Stimulated activated CD8-positive, alpha-beta memory T cell treated with anti-CD3 and anti-CD28 coated beads, Interleukin-12 subunit alpha, Interleukin-12 subunit beta, amount 100 ng/mL, for 1 hour (primary cell): ENCODE measurements at places on chromosomes 2 and 18.

GRCh38 chr2:234976479-234977227 is 24.8 kb downstream of the SH3BP4 start:
- no peak for DNase-seq

GRCh38 chr2:12222554-12222953 is 476.1 kb downstream of the LPIN1 start:
- DNase-seq = no peak

GRCh38 chr2:42337846-42338566 is 23.0 kb downstream of the COX7A2L start:
- DNase-seq = no peak

DNA sequence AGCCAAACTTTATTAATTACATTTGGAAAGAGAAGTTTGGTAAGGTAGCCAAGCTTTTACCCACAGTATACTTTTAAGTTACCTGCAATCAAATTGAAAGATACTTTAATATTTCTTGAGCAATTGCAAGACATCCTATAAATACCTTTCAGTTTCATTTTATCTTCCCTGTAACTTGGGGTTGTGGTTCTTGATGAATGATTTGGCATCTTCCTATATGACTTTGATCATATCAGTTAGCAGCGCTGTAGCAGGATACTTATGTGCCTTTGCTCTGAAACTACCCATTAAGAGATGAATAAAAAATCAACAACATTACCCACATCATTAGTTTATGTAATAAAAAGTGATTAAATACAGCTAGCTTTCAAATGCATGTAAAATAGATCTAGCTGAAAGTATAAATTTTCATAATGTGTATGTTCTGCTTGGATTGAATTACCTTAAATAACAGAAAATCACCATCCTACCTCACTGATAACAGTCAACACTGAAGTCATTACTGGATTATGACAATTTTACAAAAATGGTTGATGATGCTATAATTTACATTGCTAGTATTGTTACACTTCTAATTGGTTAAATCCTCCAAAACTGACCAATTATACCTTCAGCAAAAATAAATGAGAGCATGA is 50.4 kb downstream of the MMADHC start:
- no peak for DNase-seq

GRCh38 chr2:234203135-234203984 is 152.9 kb downstream of the SPP2 start:
- DNase-seq = no peak

DNA sequence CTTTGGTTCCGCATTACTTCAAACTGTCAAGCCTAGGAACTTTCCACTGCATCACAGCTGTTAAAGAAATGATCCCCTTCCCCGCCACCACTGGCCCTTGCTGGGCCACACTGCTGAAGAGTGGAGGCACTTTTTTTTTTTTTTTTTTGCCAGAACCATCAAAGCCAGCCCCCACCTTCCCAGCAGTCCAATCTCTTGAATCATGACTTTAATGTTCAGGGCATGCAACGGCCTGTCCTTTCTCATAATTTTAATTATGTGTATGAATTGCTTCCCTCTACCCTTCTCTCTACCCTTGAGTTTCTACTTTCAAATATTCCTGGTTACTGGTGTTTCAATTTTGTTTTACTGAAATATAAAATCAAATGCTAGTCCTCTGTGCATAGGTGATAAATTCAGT is 102.1 kb upstream of the LMAN1 start:
- no peak for DNase-seq

- no peak for DNase-seq
Observed at GRCh38 chr2:63865159-63865799, 23.6 kb downstream of the UGP2 start.
